ENCODE measurements at places on chromosomes 2 and 18. TPM values are rescaled to one million over a fixed set of nuclear protein-coding genes. Genes with fewer than 3 reads are reported as not detected.
A peak's percentile ranks its signal among the peaks of the same experiment; 100 is the strongest.

DNA sequence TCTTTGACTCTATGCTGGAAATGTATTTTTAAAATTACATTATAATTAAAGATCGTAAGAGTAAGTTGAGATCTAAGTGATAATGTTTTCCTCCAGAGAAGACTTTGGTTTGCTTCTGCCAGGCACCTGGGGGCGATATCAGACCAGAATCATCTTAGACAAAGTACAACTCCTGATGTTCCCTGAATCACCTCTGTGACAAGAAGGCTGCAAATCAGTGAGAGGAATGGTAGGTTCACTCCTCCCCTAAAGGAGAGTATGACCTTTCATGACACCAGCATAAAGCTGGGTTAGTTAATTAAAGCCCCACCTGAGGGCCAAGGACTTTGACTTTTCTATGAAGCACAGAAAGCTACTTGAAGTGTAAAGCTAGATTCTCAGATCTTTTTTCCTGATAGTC, 114.4 kb upstream of the DTNA start:
- no peak for DNase-seq
- no peak overlapping the region for H3K4me3 ChIP-seq
- H3K27ac ChIP-seq = no peak overlapping the region
- H3K4me1 ChIP-seq = no peaks in the 10 kb centered on the region
- no peaks in the 10 kb centered on the region for H3K27me3 ChIP-seq

DNA sequence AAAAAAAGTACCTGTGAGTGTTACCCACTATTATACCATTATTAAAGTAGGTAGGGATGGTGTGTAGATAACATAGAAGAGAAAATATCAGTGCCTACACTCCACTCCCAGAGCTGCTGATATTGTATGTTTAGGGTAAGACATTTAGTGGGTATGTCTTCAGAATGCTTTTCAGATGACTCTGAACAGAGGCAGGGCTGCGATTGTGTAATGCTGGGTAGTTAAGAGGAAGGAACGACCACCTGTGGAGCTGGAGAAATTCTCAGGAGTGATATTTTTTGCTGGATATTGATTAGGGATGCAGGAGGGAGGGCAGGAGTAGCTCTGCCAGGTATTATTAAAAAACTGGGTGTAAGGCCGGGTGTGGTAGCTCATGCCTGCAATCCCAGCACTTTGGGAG, 2.8 kb downstream of the CNOT11 start:
- H3K27ac ChIP-seq = no peak overlapping the region
- peaks cover 27% of the 10 kb centered on the region for H3K36me3 ChIP-seq
- no peak for DNase-seq
- no peaks in the 10 kb centered on the region for H3K27me3 ChIP-seq

Gene CAPG
- 190 TPM for total RNA-seq

DNA sequence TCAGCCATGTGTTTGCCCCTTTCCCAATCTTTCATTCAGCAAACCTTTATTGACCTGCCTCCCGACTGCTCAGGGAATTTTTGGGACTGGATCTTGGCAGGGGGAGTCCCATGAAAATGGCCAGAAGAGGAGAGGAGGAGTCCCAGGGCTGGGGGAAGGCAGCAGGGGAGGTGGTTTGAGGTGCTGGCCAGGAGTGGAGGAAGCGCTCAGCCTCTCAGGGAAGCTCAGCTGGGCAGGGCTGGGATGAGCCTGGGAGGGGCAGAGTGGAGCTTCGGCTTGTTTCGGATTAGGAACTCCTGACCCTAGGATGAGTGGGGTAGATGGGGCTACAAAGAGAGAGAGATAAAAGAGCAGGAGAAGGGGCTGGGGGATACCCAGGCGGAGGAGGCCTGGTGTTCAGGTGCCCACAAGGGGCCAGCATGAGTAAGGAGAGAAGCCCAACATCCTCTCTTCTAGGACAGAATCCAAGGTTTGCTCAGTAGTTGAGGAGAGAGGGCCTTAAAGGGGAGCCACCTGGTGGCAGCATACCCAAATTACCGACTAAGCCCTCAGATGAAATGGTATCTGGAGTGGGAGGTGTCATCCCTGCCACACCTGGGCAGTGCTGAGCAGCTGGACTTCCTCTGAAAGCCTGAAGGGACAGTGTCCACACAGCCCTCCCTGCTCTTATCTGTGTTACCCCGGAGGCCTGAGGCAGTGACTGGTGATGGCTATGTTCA, 91.1 kb downstream of the INHBB start:
- H3K27ac ChIP-seq = no peak overlapping the region
- no peak for DNase-seq
- H3K27me3 ChIP-seq = peaks cover 8% of the 10 kb centered on the region
- no peak overlapping the region for H3K4me3 ChIP-seq
- no peaks in the 10 kb centered on the region for H3K4me1 ChIP-seq

Gene ALLC
- 0.05 TPM for total RNA-seq

- DNase-seq = no peak
- H3K27me3 ChIP-seq = no peaks in the 10 kb centered on the region
- no peak overlapping the region for H3K4me3 ChIP-seq
Observed at GRCh38 chr2:54565551-54565950, 109.4 kb downstream of the SPTBN1 start.

Gene GPAT2
- total RNA-seq = 0.38 TPM

Gene MDH1B
- 1.2 TPM for total RNA-seq

DNA sequence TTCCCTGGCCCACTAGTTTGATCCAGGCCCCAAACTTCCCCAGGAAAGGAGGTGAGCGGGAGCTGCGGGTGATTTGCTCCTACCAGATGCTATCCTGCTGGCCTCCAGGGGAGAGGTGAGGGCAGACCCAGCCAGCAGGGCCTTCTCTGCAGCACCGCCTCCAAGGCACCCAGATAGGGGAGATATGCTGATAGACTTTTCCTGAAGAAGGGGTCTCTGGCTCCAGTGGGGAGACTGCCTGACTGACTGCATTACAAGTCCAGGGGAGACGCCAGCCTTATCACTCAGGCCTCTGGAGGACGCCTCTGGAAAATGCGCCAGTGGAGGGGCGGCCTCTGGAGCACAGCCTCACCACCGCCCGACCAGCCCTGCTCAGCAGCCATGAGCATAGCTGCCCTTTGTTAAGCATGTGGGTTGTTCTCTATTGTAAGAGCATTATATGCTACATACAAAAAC, 60.6 kb upstream of the SMAD7 start:
- H3K4me3 ChIP-seq = no peak overlapping the region
- H3K4me1 ChIP-seq = peaks cover 12% of the 10 kb centered on the region
- H3K27me3 ChIP-seq = no peaks in the 10 kb centered on the region

GRCh38 chr18:54396760-54397159, 39.1 kb downstream of the C18orf54 start:
- H3K4me3 ChIP-seq = no peak overlapping the region
- no peak for DNase-seq
- H3K4me1 ChIP-seq = no peaks in the 10 kb centered on the region
- H3K27me3 ChIP-seq = no peaks in the 10 kb centered on the region

Gene GCKR
- total RNA-seq = not detected

Gene VWA3B
- 3.2 TPM for total RNA-seq

Gene SGPP2
- 5.4 TPM for total RNA-seq

DNA sequence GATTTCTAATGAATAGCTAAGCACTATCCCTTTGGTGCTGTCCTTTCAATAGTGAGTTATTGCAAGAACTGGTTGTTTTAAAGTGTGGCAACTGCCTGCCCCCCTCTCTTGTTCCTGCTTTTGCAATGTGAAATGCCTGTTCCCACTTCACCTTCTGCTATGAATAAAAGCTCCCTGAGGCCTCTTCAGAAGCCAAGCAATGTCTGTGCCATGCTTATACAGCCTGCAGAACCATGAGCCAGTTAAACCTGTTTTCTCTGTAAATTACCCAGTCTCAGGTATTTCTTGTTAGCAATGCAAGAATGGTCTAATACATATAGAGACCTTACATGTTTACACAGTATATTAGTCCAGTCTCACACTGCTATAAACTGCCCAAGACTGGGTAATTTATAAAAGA, 15.0 kb upstream of the METTL21A start:
- H3K36me3 ChIP-seq = no peaks in the 10 kb centered on the region
- no peak overlapping the region for H3K4me3 ChIP-seq
- H3K27me3 ChIP-seq = no peaks in the 10 kb centered on the region
- DNase-seq = no peak

Gene APOB
- 0.09 TPM for total RNA-seq

Gene ERBB4
- 0.19 TPM for total RNA-seq

GRCh38 chr18:37502601-37503000, 63.0 kb downstream of the CELF4 start:
- no peak for DNase-seq
- H3K27me3 ChIP-seq = no peaks in the 10 kb centered on the region
- no peaks in the 10 kb centered on the region for H3K36me3 ChIP-seq

DNA sequence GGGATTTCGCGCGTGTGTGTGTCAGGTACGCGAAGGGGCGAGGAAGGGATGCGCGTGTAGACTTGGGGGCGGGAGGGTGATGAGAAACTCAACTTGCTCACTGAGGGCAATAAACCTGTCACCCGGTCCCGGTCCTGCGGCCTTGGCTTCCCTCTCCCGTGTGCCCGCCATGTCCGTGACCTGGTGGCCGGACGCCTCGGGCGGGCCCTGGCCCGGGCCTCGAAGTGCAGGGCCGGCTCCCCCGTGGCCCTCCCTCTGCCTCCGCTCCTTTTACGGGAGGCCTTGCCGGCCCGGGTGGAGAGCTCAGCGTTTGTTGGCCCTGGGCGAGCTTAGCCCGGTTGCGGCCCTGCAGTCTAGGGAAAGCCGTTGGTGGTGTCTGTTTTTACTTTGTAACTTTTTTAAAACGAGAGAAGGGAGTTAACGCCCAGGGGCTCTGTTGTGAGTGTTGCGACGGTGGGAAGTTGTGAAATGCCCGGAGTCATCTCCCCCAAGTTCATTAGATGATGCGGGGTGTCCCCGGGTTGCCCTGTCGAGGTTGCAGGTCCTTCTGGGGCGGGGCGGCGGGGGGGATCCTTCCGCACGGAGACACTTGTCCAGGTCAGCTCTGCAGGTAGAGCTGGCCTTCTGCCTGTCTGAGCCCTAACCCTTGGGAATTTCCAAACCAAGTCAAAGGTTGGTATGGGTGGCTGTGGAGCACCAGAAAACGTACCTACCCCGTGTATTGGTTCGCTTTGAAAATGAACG, 883 bp downstream of the SMCHD1 start:
- peak overlapping the region; percentile 97 for H3K27ac ChIP-seq
- peaks cover 2% of the 10 kb centered on the region for H3K36me3 ChIP-seq
- no peaks in the 10 kb centered on the region for H3K27me3 ChIP-seq
- DNase-seq = peak; percentile 26
- peak overlapping the region; percentile 80 for H3K4me3 ChIP-seq

Gene TACR1
- 0.24 TPM for total RNA-seq

- H3K27me3 ChIP-seq = no peaks in the 10 kb centered on the region
- H3K4me1 ChIP-seq = peaks cover 3% of the 10 kb centered on the region
- H3K4me3 ChIP-seq = no peak overlapping the region
- DNase-seq = no peak
- no peak overlapping the region for H3K27ac ChIP-seq
Observed at GRCh38 chr2:71544919-71545571, 91.7 kb downstream of the DYSF start.

- H3K27me3 ChIP-seq = peaks cover 5% of the 10 kb centered on the region
- no peaks in the 10 kb centered on the region for H3K36me3 ChIP-seq
- no peak for DNase-seq
- H3K4me3 ChIP-seq = no peak overlapping the region
- no peak overlapping the region for H3K27ac ChIP-seq
Observed at GRCh38 chr18:48530399-48531081, 8.3 kb upstream of the CTIF start.

Gene VPS4B
- 40.5 TPM for total RNA-seq

Gene SULT1C4
- 3.6 TPM for total RNA-seq

DNA sequence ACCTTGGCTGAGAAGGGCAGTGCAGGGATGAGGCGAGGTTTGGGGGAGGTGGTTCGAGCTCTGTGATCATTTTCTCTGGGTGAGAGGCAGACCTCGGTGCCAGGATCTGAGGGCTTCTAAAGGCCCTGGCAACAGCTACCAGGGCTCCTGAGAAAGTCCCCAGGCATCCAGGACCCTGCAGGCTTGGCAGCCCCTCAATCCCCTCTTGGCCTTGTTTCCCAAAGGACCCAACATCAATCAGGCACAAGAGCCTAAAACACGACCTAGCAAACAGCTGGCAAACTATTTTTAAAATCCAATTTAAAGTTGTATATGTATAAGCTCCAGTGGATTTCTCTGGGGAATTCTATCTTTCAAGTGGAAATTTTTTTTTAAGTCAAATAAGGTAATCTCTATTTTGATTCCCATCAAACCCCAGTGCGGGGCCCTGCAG, 15.0 kb upstream of the MAT2A start:
- no peak for DNase-seq
- H3K27me3 ChIP-seq = no peaks in the 10 kb centered on the region
- no peaks in the 10 kb centered on the region for H3K36me3 ChIP-seq
- H3K4me3 ChIP-seq = no peak overlapping the region
- H3K27ac ChIP-seq = no peak overlapping the region
- no peaks in the 10 kb centered on the region for H3K4me1 ChIP-seq

Gene SLC19A3
- 0.57 TPM for total RNA-seq

- no peaks in the 10 kb centered on the region for H3K4me1 ChIP-seq
- H3K36me3 ChIP-seq = no peaks in the 10 kb centered on the region
- H3K27ac ChIP-seq = no peak overlapping the region
- H3K27me3 ChIP-seq = no peaks in the 10 kb centered on the region
Observed at GRCh38 chr2:134304394-134305108, 50.7 kb downstream of the MGAT5 start.

DNA sequence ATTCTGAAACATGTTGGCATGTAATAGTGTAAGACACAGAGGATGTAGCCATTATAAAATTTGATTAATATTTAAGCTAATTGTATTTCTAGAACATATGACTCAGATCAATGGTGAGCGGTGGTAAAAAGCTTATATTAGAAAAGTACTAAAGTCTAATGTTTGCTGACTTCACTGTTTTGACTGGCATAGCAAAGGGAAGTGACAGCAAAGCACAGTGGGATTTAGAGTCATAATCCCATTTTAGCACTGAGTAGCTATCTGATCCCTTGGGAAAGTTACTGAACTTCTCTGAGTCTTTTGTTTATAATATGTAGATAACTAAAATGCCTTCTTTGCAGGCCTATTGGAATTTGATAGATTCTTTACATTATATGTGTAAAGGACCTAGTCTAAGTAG, 60.4 kb downstream of the KIAA1328 start:
- H3K4me1 ChIP-seq = no peaks in the 10 kb centered on the region
- H3K4me3 ChIP-seq = no peak overlapping the region
- H3K27ac ChIP-seq = no peak overlapping the region
- no peaks in the 10 kb centered on the region for H3K27me3 ChIP-seq
- no peaks in the 10 kb centered on the region for H3K36me3 ChIP-seq

DNA sequence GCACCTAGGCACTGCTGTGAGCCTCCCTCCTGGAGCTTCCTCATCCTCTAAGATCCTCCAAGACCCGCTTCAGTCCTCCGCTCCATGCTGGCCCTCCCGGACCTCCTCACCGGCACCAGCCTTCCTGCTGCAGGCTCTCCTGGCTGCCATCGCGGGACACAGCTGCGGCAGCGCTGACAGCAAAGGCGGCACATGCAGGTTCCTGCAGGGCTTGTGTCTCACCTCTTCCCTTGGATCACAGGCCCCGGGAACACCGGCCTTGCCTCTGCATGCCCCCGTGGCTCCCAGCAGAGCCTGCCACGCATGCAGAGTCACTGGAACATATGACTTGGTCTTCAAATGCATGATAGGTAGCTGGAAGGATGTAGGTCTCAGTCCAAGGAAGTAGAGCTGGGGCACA, 67.2 kb downstream of the PTGR3 start:
- no peak overlapping the region for H3K4me3 ChIP-seq
- no peak overlapping the region for H3K27ac ChIP-seq
- H3K27me3 ChIP-seq = no peaks in the 10 kb centered on the region
- no peaks in the 10 kb centered on the region for H3K36me3 ChIP-seq
- no peak for DNase-seq
- H3K4me1 ChIP-seq = no peaks in the 10 kb centered on the region

All from thymus (tissue), 14 donors.